ENCODE measurements at places on chromosomes 4 and X.

DNA sequence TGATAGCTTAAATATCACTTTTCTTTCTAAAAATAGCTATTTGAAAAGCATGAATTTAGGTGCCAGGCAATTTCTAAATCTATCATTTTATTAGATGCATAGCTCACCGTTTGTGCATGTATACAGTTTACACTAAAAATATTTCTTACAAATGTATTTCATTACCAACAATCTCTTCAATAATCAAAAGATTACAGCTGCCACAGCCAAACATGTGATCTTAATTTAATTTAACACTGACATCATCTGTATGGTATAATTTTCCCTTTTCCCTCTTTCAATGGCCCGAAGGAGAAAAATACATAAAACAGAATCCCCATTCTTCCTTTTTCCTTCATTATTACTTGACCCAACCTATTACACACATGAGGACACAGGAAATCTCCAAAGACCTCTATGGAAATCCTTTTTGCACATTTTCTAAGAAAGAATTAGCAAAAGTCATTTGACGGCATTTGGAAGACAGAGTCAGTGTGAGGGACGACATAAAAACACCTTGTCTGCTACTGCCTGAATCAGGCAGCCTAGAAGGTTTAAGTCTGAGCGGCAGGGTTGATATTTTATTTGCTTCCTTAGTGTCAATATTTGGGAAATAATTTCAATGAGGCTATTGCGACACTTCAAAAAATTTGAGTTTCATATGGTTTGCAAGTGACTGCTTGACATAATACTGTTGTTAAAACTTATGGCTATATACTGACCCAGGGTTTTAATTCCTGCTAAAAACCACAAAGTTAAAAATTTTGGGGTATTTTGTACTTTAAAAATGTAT lies 111.2 kb downstream of the TTC29 start:
- no peak for DNase-seq

DNA sequence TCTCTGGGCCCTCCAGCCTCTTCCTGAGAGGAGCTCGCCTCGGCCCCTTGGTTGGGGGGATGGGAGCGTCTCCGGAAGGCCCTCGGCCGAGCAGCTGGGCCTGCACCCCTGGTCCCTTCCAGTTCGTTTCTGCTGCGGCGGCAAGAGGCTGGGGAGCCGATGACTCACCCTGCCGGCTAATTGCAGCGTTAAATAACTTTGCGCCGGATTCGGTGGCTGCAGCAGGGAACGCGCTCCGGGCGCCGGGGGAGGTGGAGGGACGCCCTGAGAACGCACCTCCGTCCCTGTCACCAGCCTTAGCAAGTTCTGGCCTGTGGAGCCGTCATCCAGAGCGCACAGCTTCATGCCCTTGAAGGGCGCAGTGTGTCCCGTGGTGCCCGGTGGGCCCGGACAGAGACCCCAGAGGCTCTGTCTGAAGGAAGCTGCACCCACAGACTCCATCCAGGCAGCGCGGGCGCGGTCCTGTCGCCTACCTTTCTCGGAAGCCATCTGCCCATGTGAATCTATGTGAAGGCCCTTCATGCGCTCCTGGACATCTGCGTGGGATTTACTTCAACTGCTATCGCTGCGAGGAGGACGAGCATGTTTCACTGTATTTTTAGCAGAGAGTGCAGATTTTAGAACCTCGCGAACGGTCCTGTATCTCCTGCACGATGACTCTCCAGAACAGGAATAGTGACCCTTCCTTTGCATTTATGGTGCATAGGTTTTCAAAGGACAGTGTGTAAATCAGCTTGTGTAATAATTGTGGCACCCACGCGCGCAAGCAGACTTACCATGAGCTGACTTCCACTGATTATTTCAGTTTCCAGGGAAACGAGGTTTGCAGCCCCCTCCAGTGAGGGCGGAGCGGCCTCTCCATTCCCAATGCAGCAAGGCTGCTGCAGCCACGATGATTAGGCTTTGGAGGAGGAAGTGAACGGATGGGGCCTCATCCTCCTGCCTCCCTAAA lies 1.7 kb upstream of the TMEM271 start:
- DNase-seq: no peak

DNA sequence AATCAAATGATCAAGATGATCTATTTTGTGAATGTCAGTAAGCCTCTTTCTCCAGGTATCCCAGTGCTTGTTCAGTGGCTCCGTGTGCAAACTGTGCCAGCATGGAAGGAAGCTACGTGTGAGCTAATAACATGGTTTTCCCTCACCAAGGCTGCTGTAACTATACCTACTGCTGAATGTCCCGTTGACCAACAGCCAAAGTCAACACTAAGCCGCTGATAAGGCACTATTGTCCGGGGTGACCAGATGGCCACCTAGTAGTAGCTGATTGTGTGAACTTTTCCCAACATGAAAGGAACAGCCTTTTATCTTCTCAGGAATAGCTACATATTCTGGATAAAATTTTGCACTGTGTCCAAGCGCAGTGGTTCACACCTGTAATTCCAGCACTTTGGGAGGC lies 58.0 kb upstream of the ABCG2 start:
- no peak for DNase-seq

DNA sequence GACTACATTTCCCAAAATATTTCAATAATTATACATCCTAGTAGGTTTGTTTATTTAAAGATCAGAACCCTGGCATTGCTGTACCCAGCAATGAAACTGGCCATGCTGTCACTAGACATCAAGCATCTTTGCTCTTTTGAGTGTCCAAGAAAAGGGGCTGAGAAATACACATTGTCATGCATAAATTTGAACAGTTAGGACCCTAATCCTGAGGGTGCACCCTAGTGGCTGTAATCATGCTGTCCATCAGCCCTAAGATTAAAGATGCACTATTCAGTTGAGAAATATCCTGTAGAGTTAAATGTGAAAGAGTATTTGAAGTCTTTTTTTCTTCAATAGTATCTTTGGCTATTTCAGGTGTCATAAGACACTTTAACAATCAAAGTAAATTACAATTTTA lies 108.8 kb downstream of the NFKB1 start:
- no peak for DNase-seq

- DNase-seq: no peak
Measured at GRCh38 chr4:183657564-183657963, 1.4 kb downstream of the RWDD4 start.

GRCh38 chr4:128298852-128299251 lies 11.2 kb upstream of the PGRMC2 start:
- no peak for DNase-seq

DNA sequence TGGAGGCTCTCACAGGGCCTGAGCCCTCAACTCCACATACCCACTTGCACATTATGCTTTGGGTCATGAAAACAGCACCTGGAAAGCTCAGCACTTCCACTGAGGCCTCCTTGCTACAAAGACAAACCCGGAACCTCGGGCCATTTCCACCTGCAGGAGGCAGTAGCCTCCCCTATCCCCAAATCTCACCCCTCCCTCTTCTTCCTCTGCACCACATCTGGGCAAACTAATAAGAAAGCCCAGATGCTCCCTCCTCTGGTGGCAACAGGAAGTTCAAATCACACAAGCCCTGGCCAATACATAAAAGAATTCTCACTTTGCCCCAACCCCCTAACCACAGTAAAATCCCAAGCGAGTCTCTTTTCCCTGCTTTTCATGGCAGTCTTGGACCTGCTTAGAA lies 136.4 kb downstream of the MAPK10 start:
- DNase-seq: no peak

GRCh38 chrX:66018585-66019309 lies 21.1 kb downstream of the VSIG4 start:
- no peak for DNase-seq

- DNase-seq: no peak
Measured at GRCh38 chr4:113437129-113437528, 324.4 kb downstream of the CAMK2D start.

- DNase-seq: no peak
Measured at GRCh38 chrX:148691456-148691855, 191.0 kb downstream of the AFF2 start.

GRCh38 chr4:3639613-3640586 lies 107.7 kb upstream of the LRPAP1 start:
- DNase-seq: no peak

- DNase-seq: no peak
Measured at GRCh38 chr4:155523358-155523757, 143.3 kb upstream of the GUCY1A1 start.

- DNase-seq: no peak
Measured at GRCh38 chrX:139862208-139862607, 70.6 kb downstream of the ATP11C start.

DNA sequence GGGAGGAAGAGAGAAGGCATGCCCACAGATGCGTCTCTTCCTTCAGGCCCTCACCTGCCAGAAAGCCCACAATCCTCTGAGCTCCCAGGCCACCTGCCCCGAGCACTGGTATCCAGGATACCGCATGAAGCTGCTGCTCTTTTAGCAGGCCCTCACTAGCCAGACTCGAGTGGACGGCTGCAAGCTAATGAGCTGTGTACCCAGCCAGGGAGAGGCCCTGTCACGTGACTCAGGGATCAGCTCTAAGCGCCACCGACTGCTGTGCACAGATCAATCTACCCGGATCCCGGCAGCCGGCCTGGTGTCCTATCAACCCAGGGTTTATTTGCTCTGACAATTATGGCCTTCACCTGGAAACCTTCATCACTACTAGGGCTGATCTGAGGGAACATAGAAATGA lies 39.0 kb downstream of the BCOR start:
- no peak for DNase-seq

DNA sequence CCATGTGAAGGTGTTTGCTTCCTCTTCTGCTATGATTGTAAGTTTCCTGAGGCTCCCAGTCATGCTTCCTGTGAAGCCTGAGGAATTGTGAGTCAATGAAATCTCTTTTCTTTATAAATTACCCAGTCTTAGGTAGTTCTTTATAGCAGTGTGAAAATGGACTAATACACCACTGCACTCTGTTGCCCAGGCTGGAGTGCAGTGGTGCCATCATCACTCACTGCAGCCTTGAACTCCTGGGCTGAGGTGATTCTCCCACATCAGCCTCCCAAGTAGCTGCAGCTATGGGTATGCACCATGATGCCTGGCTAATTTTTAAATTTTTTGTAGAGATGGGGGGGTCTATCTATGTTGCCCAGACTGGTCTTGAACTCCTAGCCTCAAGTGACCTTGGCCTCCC lies 15.8 kb upstream of the IGFBP7 start:
- DNase-seq: no peak

DNA sequence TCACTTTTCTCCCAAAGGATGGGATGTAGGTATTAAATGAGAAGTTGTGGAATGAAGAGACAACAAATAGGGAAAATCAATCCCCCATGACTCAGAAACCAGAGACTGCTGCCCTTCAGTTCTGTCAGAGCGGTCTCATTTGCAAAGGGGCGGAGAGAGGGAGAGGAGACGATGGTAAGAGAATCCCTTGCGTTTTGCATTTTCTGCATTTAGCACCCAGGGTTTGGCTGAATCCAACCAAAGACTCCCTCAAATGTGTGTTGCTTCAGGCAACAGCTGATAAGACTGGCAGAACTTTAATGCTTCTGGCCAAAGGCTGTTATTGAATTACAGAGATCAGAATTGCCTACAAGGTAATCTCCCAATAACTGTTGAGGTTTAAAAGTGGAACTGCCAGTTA lies 230.2 kb downstream of the EVC2 start:
- no peak for DNase-seq

GRCh38 chr4:102196221-102196620 lies 149.1 kb downstream of the SLC39A8 start:
- DNase-seq: no peak

GRCh38 chr4:967113-968104 lies 6.0 kb downstream of the DGKQ start:
- DNase-seq: no peak

GRCh38 chr4:164116286-164116685 lies 621.8 kb downstream of the TMA16 start:
- DNase-seq: no peak

All from activated T-helper 1 cell treated with anti-CD3 and anti-CD28 coated beads, Interleukin-2, amount 50 U/mL, for 16 hours (primary cell).